ENCODE measurements at places on chromosomes 1 and 21.

- no peak for DNase-seq
Observed at GRCh38 chr1:176119549-176119948, 87.5 kb downstream of the COP1 start.

GRCh38 chr1:181094416-181095212, 6.1 kb downstream of the IER5 start:
- DNase-seq = no peak

- no peak for DNase-seq
Observed at GRCh38 chr1:205211839-205212536, 486 bp upstream of the DSTYK start.

DNA sequence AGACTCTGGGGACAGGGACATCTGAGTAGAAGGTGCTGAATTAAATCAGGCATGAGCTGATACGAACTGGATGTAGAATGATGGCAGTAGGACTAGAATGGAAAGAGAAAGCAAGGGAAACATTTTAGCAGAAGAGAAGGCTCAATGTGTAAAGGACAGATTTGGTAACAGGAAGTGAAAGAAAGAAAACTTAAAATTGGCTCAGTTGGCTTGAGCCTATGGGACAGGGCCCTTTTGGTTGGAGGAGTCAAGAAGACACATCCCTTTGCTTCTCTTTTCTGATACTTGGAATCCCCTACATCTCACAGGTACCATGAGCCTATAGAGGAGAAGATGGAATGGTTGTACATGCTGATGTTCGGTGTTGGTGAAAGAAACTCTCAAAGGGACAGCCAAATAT, 300.6 kb upstream of the PLXNA2 start:
- no peak for DNase-seq

- DNase-seq = no peak
Observed at GRCh38 chr1:228307218-228308023, 99.2 kb downstream of the TRIM11 start.

- DNase-seq = no peak
Observed at GRCh38 chr1:40133839-40134238, 27.3 kb upstream of the RLF start.

Data from stimulated activated CD4-positive, alpha-beta T cell treated with anti-CD3 and anti-CD28 coated beads, Interleukin-4, amount 100 ng/mL, for 4 hours (primary cell).